ENCODE measurements at places on chromosomes 6 and 20.

DNA sequence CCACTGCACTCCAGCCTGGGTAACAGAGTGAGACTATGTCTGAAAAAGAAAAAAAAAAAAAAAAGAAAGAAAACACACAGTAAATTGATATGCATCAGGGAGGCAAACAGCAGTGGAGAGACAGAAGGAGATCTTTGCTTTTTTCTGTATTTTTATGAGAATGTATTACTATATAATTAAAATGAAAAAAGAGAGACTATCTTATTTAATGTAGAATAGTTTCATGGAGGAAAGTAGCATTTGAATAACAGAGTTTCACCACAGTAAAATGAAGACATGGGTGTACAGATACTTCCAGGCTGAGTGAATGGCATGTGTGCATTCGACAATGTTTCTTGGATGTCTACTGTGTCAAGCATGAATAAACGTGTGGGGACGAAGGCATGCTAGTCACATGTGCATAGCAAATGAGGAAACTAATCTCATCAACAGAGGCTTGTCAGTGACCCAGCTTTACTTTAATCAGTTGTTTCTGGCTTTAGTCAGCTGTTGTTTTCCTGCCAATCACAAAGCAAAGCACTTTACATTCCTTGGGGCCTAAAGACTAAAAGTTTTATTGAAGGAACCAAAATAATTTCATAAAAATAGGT is 55.5 kb upstream of the ARMH2 start:
- DNase-seq = no peak

DNA sequence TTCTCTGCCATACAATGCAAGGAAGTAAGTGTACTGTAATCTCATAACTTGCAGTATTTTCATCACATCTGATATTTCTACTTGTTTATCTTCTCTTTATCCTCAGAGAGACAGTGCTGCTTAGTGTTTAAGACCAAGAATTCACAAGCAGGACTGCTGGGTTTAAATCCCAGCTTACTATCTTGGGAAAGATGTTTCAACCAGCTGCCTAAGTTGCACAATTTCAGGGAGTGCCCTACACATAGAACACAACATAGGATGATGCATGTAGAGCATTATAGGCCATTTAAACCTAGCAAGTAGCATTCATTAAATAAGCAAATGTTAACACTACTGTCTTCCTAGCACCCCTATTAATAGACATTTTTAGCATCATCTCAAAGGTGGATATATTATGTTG is 205.2 kb upstream of the CEP162 start:
- peak; percentile 49 for DNase-seq

- DNase-seq = no peak
Observed at GRCh38 chr20:16419138-16419715, 154.0 kb downstream of the KIF16B start.

- no peak for DNase-seq
Observed at GRCh38 chr20:35297740-35298139, 5.5 kb upstream of the FAM83C start.

- no peak for DNase-seq
Observed at GRCh38 chr20:58891718-58892140, 39.2 kb downstream of the GNAS start.

Measured in AG09309 (cell line).